ENCODE measurements at places on chromosomes 3 and 15. TPM values are rescaled to one million over a fixed set of nuclear protein-coding genes. Genes with fewer than 3 reads are reported as not detected.

- DNase-seq: peak; percentile 53
These were observed 2.6 kb upstream of the FOXP1 start for GRCh38 chr3:71585887-71586809.

DNA sequence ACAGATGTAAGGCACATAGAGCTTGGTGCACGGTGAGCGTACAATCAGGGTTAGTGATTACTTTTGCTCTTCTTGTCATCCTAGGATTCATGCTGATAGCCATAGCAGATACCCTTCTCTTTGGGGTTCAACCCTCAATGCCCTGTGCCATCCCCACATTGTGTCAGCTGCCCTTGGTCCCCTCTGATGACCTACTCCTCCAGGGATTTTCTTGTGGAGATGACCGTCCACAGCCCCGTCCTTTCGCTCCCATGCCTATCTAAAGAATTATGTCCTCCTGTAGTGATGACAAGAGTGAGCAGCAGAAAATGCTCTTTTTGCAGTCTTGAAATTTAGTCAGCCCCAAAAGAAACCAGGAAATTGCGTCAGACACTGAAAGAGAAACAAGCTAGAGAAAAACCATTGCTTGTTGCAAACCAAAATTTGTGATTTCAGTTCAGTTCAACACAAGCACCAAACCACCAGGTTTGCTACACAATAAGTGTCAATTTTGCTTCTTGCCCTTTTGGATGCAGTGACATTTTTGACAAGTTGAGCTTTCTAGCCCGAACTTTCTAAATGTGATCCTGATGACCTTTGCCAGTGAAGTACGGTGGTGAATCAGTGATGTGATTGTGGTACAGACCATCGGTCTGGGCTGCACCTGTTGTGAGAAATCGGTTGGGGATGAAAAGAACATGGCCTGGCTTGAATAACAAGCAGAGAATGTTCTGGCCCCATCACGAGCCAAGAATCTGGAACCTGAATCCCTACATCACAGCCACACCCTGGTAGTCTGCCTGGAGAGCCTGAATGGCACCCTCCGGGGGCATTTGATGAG, 41.3 kb downstream of the CMTM7 start:
- DNase-seq: peak; percentile 69

DNA sequence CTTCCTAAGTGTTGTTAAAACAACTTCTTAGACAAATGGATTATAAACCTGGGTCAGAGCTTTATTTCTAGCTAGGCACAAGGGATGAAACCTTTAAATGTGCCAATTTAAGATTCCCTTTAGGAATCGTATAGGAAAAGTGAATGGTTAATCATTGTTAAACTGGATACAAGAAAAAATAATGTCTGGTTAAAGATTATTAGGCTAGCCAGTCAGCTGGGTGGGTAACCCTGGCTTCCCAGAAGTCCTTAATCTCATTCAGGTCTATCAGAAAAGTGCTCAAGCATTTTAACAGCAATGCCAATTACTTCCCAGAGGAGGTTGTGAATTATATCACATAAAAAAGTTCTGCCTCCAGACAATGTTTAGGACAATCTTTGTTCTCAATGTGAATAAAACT, 37.6 kb downstream of the NANOGP8 start:
- DNase-seq: no peak

GRCh38 chr3:105359098-105359762, 7.5 kb upstream of the ALCAM start:
- no peak for DNase-seq

DNA sequence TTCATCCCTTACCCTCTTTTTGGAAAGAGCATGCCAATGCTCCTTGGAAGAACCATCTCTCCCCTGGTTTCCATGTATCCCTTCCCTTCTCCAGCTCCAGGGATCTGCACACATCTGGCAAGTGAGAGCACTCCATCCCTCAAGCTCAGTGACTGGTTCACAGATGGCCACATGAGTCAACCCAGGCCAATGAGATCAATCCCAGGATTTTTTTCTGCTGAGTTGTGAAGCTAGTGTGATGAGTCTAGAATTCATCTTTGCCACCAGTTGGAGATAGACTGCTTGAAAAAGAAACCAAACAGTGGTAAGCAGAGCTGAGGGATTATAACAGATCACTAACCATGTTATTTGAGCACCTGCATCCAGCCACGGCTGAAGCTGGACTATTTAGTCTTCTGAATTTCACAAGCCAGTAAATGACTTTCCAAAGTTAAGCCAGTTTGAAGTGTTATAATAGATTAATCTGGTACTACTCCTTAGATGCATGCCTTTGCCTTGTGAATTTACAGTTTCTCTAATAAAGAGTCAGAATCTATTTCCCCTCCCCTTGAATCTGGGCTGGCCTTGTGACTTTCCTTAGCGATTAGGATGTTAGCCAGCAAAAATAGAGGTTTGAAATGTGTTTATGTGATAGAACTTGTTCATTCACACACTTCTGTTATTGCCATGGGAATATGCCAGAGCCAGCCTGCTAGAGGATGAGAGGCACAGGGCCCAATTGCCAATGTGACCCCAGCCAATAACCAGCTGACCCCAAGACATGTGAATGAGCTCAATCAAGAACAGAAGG, 159.8 kb downstream of the WNT5A start:
- no peak for DNase-seq

DNA sequence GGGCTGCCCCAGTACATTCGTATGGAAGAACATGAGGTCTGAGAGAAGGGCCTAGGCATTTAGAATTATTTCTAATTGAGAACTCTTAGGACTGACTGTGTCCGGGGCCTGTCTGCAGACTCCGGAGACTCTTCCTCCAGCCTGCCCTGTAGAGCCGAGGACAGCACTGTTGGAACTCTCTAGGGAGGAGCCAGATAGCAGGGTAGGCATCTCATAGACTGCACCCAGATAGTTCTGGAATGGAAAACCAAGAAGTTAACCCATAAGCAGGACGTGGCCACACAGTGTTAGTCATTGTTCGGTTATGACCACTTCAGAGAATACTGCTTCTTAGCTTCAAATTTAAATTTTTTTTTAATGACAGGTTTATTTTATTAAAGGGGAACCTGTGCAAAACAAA, 59.5 kb downstream of the SNRK start:
- DNase-seq: no peak

DNA sequence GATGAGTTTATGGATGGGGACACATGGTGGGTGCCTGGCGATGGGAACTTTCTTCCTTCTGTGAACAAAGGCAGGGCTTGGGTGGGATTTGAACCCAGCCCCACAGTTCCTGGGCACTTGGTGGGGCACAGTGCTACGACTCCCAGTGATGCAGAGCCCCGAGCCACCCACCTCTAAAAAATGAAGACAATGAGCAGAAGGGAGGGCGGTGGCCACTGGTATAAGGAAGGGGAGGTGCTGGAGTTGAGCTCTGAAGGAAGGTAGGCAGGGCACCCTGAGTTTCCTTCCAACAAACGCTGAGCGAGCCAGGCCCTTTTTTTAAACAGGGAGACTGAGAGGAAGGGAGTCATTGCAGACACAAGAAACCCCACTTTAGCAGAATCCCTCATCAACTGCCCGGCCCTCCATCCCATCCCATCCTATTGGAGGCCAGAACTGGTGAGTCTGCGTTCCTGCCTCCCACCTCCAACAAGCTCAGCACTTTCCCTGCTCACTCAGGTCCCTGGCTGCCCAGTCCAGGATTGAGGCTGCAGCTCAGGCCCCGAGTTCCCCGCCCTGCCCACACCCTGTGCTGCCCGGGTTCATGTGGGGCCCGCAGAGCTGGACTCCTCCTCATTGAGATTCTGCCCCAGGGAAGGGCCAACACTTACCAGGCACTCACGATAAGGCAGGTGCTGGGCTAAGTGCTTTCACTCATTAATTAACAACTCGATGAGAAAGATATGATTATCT, 57.3 kb downstream of the LINGO1 start:
- no peak for DNase-seq

STXBP5L gene
- not detected for total RNA-seq

GRCh38 chr3:40240921-40241320, 68.6 kb upstream of the EIF1B start:
- no peak for DNase-seq

DNA sequence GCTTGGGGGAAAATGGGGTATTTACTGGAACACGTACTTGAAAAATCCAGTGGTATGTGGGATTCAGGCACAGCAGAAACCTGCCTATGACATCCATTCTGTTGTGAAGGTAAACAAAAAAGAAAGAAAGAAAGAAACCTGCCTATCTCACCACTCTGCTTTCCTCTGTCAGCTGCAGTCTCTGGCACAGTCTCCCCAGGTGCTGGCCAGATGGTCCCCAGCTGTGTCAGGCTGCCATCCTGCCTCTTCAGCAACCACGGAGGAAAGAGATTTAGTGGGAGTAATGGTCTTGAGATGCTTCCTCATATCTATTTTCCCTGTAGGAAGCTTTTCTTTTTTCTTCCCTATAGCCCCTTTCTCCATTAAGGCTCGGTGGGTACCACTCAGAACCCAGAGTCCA, 2.5 kb upstream of the PXYLP1 start:
- no peak for DNase-seq

DNA sequence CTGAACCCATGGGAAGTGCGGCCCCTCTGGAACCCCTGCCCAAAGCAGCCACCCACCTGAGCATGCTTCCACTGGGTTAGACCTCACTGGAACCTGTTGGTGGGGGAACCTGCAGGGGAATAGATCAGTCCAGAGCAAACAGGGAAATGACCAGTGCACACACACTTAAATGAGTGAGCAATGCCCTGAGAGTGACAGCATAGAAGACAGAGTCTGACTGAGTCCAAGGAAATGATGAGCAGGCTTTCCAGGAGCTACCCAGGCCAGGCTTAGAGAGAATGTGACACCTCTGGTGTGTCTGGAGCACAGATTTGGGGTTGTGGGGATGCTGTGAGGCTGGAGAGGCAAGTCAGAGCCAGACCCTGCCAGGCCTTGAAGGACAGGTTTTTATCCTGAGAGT, 28.5 kb downstream of the PLA1A start:
- no peak for DNase-seq

KLHL6 gene
- total RNA-seq: 56.1 TPM

GRCh38 chr3:151890721-151891141, 17.3 kb downstream of the SUCNR1 start:
- DNase-seq: no peak

GRCh38 chr3:55780913-55781312, 293.8 kb upstream of the WNT5A start:
- DNase-seq: no peak

GRCh38 chr15:53786401-53786800, 26.9 kb upstream of the WDR72 start:
- no peak for DNase-seq

RASGRP1 gene
- 125 TPM for total RNA-seq

DNA sequence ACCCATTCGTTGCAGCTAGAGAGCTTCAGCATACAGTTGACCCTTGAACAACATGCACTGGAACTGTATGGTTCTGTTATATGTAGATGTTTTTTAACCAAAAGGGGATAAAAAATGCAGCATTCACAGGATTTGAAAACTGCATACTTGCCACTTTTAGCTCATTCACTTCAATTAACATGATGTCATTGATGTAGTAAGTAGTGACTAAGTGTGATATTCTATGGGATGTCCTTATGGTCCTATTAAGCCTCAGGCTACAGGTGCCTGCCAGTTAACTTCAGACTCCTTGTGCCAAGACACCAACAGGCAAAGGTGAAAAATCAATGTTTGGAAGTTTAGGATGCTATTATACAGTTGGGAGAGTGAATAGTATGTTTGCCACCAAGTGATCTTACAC, 553.6 kb upstream of the NECTIN3 start:
- DNase-seq: no peak

MEIS2 gene
- not detected for total RNA-seq

PARP14 gene
- total RNA-seq: 79.6 TPM

DNA sequence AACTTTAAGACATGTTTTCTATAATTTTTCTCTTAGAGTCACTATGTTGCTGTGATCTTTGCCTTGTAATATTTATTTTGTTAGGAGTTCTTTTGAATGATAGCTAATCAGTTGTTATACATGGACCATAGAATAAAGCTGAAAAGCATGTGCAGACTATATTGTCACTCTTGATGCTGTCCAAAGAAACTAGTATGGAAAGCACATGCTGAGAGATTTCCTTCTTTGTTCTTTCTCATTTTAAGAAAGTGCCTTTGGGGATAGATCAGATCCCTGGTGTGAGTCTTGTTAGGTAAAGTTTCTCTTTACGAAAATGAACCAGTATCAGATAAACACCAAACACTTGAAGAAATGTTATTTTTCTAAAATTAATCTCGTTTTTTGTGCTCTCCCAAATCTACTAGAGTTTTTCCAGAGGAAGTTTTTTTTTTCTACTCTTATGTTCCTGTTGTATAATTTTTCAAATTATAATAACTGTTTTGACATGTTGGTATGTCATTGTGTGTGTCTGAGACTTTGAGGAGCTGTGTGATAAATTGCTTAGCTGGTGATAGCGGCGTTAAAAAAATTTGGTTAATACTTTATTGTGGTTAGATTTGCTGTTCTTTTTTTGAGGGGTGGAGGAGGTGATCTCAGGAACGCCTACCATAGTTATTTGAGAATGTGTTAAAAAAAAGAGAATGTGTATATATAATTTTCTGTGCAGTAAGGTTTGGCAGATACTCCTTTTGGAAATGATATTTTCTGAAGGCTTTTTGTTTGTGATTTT, 2.2 kb downstream of the PIAS1 start:
- no peak for DNase-seq

GRCh38 chr15:93223803-93224202, 134.8 kb upstream of the RGMA start:
- no peak for DNase-seq

GRCh38 chr3:71876135-71877105, 91.5 kb upstream of the PROK2 start:
- no peak for DNase-seq

DNA sequence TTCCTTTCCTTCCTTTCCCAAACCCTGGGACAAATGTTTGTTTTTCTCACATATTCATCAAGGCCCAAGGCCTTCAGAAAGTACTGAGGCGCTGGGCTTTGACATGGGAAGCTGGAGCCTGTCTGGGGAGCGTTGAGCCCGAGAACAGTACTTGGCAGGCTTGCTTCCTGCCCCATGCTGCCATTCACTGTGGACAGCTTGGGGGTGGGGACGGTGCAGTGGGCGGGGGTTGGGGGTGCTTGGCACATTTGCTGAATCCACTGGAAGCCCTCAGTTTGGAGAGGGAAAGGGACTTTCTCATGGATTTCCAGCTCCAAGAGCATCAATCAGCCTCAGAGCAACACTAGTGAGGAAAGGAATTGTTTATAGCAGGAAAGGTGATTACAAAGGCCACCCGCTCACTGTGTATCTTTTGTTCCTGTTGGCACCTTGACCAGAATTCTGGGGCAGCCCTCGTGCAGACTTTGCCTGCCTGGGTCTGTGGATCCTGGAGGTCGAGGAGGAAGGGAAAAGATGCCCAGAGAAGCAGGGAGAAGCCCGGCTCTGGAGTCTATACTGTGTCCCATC, 199.8 kb upstream of the RGMA start:
- no peak for DNase-seq

GRCh38 chr3:108590460-108590859, 938 bp downstream of the DZIP3 start:
- DNase-seq: no peak

DNA sequence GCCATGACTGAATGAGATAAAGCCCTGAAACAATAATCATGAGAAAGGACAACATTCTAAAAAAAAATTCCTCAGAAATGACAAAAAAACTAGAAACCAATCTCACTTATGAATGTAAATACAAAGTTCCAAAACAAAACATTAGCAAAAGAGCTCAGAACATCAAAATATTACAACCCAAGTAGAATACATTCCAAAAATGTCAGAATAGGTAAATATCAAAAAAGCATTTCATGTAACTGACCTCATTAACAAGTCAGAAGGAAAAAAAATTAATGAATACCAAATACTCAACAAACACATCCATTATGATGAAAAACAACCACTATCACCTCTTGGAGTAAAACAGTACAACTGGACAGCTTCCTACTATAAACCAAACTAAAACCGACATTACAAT, 93.1 kb downstream of the DLG1 start:
- no peak for DNase-seq

GPR176 gene
- not detected for total RNA-seq

- no peak for DNase-seq
These were observed 168.6 kb downstream of the SEMA6D start for GRCh38 chr15:47885920-47886319.

Data from CD4-positive, alpha-beta memory T cell (primary cell).